ENCODE measurements at places on chromosomes 3 and 15. TPM values are rescaled to one million over a fixed set of nuclear protein-coding genes. Genes with fewer than 3 reads are reported as not detected.

DNA sequence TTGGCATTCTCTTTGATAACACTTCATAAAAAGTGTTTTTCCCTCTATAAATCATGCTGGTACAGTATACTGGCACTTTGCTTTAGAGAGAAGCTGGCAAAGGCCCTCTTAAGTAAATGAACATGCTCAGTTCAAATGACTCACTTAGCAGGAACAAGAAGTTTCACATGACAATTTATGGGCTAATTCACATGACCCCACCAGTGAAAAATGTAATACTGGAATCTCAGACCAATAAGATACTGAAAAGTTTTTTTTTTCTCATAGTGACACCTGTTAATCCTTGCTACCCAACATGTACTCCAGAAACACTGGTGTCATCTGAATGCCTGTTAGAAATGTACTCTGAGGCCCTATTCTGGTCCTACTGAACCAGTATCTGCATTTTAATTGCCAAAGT is 13.9 kb downstream of the BTBD1 start:
- DNase-seq, result no peak

- DNase-seq, result peak; percentile 89
These were observed 154.0 kb upstream of the THBS1 start for GRCh38 chr15:39426552-39427532.

Gene PPM1L
- total RNA-seq, result 11.9 TPM

Gene HYKK
- total RNA-seq, result 4.7 TPM

- DNase-seq, result no peak
These were observed 125.4 kb upstream of the MME start for GRCh38 chr3:154954757-154955156.

DNA sequence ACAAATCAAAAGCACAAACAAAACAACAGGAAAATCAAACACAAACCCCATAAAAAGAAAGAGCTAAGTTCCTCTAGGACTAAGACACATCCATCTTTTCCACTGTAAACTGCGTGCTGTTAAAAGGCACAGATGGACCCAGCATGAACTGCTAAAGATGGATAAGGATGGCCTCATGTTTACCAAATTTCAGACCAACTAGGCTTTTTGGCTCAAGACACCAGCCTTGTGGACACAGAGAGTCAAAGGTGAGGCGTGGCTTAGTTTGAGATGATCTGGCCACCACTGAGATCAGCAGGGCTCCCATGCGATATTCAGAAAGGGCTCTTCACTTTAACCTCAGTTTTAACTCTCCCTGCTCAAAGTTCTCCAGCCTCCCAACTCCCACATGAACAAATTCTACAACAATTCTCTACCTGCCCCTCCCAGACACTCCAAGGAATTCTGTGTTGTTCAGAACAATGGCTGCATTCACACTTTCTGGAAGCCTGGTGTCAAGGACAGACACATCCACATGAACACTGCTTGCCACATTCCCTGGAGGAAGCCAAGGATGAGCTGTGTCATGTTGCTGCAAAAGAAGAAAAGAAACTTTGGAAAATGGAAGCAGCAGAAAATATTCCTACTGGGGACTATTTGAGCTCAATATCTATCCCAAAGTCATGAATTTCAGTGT is 198.4 kb upstream of the LRRN1 start:
- DNase-seq, result no peak

DNA sequence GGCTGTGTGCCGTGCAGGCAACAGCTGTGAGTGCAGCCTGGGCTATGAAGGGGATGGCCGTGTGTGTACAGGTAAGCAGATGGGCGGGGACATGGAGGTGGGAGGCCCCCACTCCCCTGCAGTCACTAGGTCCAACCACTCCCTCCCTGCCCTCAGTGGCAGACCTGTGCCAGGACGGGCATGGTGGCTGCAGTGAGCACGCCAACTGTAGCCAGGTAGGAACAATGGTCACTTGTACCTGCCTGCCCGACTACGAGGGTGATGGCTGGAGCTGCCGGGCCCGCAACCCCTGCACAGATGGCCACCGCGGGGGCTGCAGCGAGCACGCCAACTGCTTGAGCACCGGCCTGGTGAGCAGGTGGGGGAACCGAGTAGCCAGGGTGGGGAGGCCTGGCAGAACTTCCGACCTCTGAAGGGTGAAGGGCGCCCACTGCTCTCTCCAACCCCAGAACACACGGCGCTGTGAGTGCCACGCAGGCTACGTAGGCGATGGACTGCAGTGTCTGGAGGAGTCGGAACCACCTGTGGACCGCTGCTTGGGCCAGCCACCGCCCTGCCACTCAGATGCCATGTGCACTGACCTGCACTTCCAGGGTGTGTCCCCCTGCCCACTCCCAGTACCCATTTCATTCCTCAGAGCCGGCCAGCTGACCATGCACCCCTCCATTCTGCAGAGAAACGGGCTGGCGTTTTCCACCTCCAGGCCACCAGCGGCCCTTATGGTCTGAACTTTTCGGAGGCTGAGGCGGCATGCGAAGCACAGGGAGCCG is 11.6 kb downstream of the NT5DC2 start:
- peak; percentile 59 for DNase-seq

- no peak for DNase-seq
These were observed 31.2 kb upstream of the RARRES1 start for GRCh38 chr3:158763421-158763820.

GRCh38 chr3:135366816-135367215 is 571.8 kb downstream of the EPHB1 start:
- DNase-seq, result no peak

Gene CMC1
- total RNA-seq, result 32.8 TPM
